ENCODE measurements at places on chromosomes 16 and 17. TPM values are rescaled to one million over a fixed set of nuclear protein-coding genes. Genes with fewer than 3 reads are reported as not detected.

FOXF1 gene
- total RNA-seq = 0.16 TPM

SLC7A6 gene
- total RNA-seq = 42.4 TPM

ASGR2 gene
- total RNA-seq = 0.24 TPM

CXCL16 gene
- 3.6 TPM for total RNA-seq

FN3K gene
- 82.4 TPM for total RNA-seq

SDF2 gene
- total RNA-seq = 26.6 TPM

CLEC3A gene
- not detected for total RNA-seq

UTS2R gene
- 0.51 TPM for total RNA-seq

IKZF3 gene
- 0.51 TPM for total RNA-seq

NUDT7 gene
- total RNA-seq = 46.8 TPM

NPIPB6 gene
- total RNA-seq = not detected

FA2H gene
- not detected for total RNA-seq

C1QTNF8 gene
- not detected for total RNA-seq

FZD2 gene
- 5.7 TPM for total RNA-seq

TPSD1 gene
- not detected for total RNA-seq

MEFV gene
- 1.00 TPM for total RNA-seq
